Lower lobe of right lung (tissue), 2 donors: ENCODE measurements at places on chromosomes 13 and 19. TPM values are rescaled to one million over a fixed set of nuclear protein-coding genes. Genes with fewer than 3 reads are reported as not detected.

- H3K4me1 ChIP-seq = no peaks in the 10 kb centered on the region
- DNase-seq = no peak
- no peaks in the 10 kb centered on the region for H3K36me3 ChIP-seq
- no peak overlapping the region for H3K4me3 ChIP-seq
- no peak overlapping the region for H3K27ac ChIP-seq
These were observed 202.3 kb downstream of the NBEA start for GRCh38 chr13:35144166-35144890.

GRCh38 chr13:113413898-113414282 lies 39.4 kb downstream of the ADPRHL1 start:
- no peaks in the 10 kb centered on the region for H3K4me1 ChIP-seq
- H3K4me3 ChIP-seq = no peak overlapping the region
- H3K27ac ChIP-seq = no peak overlapping the region
- no peaks in the 10 kb centered on the region for H3K27me3 ChIP-seq
- no peaks in the 10 kb centered on the region for H3K36me3 ChIP-seq
- DNase-seq = no peak

GRCh38 chr13:20159646-20160305 lies 1.1 kb downstream of the GJA3 start:
- no peaks in the 10 kb centered on the region for H3K36me3 ChIP-seq
- no peak overlapping the region for H3K27ac ChIP-seq
- peaks cover 85% of the 10 kb centered on the region for H3K27me3 ChIP-seq
- H3K4me3 ChIP-seq = no peak overlapping the region
- peaks cover 22% of the 10 kb centered on the region for H3K4me1 ChIP-seq
- DNase-seq = no peak

CEACAM3 gene
- 4.3 TPM for total RNA-seq

DNA sequence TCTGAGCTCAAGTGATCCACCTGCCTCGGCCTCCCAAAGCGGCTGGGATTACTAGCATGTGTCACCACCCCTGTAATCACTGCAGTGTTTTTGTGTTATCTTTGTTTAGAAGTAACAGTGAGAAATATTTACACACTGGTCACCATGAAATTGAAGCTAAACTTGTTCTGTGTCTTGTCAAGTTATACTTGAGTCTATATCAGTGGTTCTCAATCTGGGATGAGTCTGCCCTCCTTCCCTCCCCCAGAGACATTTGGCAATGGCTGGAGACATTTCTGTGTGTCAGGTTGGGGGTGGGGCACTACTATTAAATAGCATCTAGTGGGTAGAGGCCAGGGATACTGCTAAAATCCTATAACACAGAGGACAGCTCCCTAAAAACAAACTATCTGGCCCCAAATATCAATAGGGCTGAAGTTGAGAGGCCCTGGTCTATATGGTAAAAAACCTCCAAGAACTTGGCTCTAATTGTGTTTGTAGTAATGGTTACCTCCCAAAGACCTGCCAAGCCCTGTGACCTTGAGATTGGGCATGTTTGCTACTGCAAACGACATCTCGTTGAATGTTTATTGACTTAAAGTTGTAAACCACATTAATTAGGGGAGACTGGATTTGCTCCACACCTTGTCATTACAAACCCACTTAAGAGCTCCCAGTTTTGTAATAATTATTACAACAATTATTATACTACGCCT lies 6.9 kb downstream of the CTU1 start:
- H3K4me1 ChIP-seq = no peaks in the 10 kb centered on the region
- H3K36me3 ChIP-seq = peaks cover 45% of the 10 kb centered on the region
- H3K27ac ChIP-seq = no peak overlapping the region
- DNase-seq = no peak

GSX1 gene
- total RNA-seq = not detected

C1QTNF9B gene
- not detected for total RNA-seq

- no peak overlapping the region for H3K27ac ChIP-seq
- DNase-seq = no peak
- no peaks in the 10 kb centered on the region for H3K36me3 ChIP-seq
- no peak overlapping the region for H3K4me3 ChIP-seq
- H3K4me1 ChIP-seq = no peaks in the 10 kb centered on the region
- H3K27me3 ChIP-seq = no peaks in the 10 kb centered on the region
These were observed 93.5 kb downstream of the ZDHHC20 start for GRCh38 chr13:21365574-21365973.

CD79A gene
- 1.2 TPM for total RNA-seq

SMAD9 gene
- 17.6 TPM for total RNA-seq

UBE2L5 gene
- total RNA-seq = not detected

PDE4A gene
- 35.9 TPM for total RNA-seq
